Hindlimb muscle (tissue), 1 donor: ENCODE measurements at places on chromosomes 2 and 18. TPM values are rescaled to one million over a fixed set of nuclear protein-coding genes. Genes with fewer than 3 reads are reported as not detected.

CBLN2 gene
- 2.5 TPM for polyA plus RNA-seq

DPP10 gene
- polyA plus RNA-seq, result 0.15 TPM

PPP3R1 gene
- 47.3 TPM for polyA plus RNA-seq

ZNF519 gene
- 6.5 TPM for polyA plus RNA-seq

HMSD gene
- not detected for polyA plus RNA-seq

MLPH gene
- 0.85 TPM for polyA plus RNA-seq

B3GNT2 gene
- polyA plus RNA-seq, result 7.9 TPM

RAB6D gene
- polyA plus RNA-seq, result 1.1 TPM

- DNase-seq, result no peak
Observed at GRCh38 chr18:52844323-52844722, 504.3 kb downstream of the DCC start.

- no peak for DNase-seq
Observed at GRCh38 chr2:38622210-38622609, 19.5 kb upstream of the HNRNPLL start.

GRCh38 chr2:172279813-172280212 lies 147.6 kb upstream of the ITGA6 start:
- no peak for DNase-seq

GRCh38 chr2:206230060-206230762 lies 44.3 kb upstream of the ZDBF2 start:
- DNase-seq, result no peak

DNA sequence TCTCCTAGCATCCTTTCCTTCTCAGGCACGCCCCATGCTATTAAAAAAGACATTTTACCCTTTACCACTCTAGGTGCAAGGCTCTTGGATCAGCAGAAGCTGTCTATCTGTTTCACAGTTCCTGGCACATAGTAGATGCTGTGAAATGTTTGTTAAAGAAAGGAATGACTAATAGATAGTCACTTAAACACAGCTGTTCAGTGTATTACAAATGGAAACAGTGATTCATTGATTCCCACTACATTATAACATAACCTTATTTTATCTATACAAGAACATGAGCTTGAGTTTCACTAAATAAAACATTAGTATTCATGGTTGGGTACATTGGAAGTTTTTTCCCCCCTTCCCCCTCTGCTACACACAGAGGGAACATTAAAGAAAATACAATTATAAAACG lies 142.1 kb downstream of the ASXL3 start:
- no peak for DNase-seq

GRCh38 chr18:49898421-49898820 lies 85.1 kb upstream of the ACAA2 start:
- peak; percentile 69 for DNase-seq

DNA sequence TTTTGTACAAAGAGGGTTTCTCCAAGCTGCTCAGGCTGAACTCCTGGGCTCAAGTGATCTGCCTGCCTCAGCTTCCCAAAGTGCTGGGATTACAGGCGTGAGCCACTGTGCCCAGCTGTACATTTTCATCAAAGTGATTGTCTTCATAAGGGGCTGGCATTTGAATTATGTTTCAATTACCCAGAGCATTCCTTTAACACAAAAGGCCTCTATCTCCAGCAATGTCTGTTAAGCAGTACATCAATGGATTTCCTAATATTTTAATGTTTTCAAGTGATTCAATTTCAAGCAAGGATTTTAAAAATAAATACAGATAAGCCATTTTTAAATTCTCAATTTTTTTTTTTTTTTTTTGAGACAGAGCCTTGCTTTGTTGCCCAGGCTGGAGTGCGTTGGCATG lies 50.9 kb upstream of the AP1S3 start:
- DNase-seq, result no peak

GRCh38 chr2:148430101-148430500 lies 214.4 kb upstream of the EPC2 start:
- DNase-seq, result no peak

DNA sequence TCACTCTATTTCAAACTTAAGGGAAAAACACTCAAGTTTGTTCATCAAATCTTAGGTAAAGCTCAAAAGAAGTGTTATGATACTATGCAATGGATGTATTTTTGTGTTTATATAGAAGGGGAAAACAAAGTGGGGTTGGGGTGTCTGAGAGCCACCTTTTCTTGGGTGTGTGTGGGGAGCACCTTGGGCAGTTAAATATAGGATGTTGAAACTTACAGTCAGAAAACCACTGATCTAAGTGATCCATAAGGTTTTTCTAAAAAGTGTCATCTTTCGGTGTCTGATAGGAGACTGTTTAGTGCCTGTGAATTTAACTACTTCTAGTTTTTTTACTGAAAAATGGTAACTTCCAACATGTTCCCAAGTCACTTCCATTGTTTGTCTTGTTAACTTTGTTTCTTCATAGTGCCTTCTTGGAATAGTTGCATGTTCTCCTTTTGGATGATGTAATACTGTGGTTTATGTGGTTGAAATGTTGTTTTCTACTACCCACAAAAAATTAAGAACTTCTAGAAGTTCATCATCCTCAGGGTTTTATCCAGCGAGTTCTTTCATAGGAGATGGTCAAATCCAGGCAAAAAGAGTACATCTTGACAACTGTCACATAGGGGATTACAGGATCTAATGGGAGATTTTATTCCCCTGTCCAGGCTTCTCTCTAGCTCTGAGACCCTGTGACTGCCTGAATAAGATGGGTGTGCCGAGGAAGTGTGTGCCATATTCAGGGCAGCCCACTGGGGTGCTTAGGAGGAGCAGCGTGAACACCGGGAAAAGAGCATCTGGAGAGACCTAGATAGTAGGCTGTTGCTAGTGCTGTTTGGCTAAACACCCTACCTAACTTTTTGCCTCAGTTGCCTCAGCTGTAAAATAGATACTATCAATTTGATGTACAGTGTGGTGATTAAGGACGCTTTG lies 46.2 kb downstream of the CAB39 start:
- no peak for DNase-seq

- DNase-seq, result no peak
Observed at GRCh38 chr18:44198612-44199284, 481.9 kb upstream of the SETBP1 start.

GRCh38 chr18:13642440-13642827 lies 83.9 kb downstream of the FAM210A start:
- no peak for DNase-seq

DNA sequence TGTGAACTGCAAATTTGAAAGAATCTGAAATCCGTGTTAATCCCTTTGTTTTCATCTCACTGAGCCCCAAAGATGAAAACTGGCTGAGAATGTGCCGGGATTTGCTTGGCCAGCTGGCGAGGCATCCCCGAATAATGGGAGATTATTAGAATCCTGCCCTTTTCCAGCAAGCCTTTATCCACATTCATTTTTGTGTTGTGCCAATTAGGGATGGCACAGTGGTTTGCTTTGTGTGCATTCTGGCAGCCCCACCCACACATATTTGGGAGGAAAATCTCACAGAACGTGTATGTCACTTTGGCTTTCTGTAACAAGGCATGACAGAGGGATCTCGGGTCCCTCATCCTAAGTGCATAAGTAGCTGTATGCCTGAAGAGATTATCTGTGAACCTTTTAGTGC lies 405.8 kb upstream of the FAM98A start:
- no peak for DNase-seq

DNA sequence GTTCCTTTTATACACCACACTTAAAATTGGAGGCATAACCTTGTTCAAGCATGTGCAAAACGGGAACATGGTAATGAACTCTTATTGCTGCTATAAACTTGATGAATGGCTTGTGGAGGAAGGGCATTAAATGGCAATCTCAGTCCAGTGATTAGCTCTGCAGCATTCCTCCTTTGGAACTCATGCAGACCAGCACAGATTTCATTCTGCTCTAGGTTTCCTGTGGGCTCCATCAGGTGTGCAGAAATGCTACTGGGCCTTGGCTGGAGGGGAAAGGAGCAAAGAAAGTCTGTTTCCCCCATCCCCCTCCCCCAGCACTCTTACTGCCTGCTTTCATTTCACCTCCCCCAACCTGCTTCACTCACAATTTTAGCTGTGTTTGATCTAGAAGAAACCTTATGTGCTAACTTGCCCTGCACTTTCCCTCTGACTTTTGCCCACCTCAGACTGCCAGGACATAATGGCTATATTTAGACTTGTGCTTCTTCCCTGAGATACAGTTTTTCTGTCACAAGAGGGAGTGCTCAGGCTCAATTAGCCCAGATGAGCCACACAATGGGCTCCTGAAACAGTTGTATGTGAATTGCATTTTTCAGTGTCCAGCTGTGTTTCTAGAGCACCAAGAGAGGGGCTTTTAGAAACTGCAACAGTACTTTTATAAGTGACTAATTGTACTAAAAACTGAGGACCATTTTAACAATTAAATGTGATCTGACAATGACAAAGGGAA lies 109.8 kb downstream of the FSHR start:
- DNase-seq, result no peak

- peak; percentile 4 for DNase-seq
Observed at GRCh38 chr18:69161383-69162028, 239.2 kb upstream of the DOK6 start.

DNA sequence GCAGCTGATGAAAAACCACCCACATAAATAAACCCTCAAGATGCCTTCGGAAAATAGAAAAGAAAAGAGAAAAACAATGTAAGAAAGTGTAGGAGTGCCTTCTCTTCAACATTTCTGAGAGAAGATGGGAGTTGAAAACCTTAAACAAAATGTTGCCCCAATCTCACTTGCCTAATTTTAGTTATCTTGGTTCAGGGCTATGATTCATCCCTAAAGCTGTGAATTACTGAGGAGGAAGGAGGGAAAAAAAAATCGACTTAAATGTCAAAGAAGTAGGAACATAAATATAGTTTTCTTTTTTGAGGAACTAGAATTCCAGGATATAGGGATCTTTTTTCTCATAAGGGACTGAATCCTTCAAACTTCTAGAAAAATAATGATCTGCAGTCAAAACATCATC lies 360.3 kb downstream of the TGIF1 start:
- no peak for DNase-seq

DNA sequence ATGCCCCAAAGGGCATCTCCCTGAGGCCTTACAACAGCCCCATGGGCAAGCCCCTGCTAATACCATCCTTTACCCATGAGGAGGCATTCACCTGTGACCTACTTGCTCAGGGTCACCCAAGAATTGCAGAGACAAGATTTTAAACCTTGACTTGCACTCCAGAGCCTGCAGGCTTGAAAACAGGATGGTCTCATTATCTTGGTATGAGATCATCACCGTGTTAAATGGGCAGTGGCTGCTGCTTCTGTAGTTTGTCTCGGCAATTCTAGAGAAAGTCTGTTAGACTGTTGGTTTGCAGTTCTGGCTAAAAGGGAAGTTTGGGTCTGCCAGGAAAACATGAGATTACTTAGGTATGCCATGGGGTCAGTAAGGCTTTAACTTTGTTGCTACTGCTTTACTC lies 698.9 kb downstream of the GALR1 start:
- DNase-seq, result no peak

DNA sequence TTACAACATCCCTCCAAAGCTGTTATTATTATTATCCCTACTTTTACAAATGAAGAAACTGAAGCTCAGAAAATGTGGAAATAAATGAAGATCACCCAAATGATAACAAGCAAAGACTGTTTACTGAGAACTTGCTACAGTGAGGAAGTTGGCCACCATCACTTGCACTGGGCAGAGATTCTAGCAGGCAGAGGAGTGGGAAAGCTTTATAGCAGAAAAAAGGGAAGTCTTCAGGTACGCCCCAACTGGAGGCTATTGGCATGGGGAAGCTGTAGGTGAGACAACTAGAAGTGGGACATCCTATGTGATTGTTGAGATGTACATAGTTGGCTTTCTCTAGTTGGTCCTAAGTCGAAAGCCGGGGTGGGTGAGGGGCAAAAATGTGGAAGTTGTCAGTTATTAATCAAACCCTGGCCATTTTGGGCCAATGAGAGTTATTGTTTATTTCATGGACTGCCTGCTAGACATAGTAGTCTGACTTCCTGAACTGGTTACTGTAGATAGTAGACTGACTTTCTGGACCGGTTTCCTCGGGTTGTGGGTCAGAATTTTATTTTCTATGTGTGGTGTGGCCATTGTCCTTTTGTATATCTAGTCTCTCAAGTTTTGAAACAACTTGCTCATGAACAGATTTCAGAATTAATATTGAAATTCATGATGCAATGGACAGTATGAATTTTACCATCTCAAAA lies 40.2 kb upstream of the STAT4 start:
- no peak for DNase-seq

GRCh38 chr2:241904011-241904718 lies 34.6 kb downstream of the RTP5 start:
- DNase-seq, result no peak

DNA sequence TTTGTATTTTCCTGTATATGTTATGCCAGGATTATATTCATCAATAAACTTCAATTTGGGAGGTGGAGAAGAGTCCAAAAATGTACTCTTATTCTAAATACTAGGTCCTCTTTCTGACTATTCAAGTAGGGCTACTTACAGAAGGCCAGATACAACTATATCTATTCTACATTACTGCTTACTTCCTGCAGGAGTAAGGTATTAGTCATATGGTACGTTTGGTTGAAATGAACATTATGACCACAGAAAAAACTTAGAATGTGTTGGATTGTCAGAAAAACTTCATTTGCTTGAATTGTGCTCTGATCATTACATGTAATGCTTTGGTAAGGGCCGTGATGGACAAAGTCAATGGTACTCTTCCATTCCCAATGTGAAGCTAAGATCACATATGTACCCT lies 35.0 kb downstream of the STAT4 start:
- DNase-seq, result no peak
